Stimulated activated CD8-positive, alpha-beta memory T cell treated with anti-CD3 and anti-CD28 coated beads, Interleukin-4, amount 100 ng/mL, for 4 hours (primary cell): ENCODE measurements at places on chromosomes 1 and 21.

DNA sequence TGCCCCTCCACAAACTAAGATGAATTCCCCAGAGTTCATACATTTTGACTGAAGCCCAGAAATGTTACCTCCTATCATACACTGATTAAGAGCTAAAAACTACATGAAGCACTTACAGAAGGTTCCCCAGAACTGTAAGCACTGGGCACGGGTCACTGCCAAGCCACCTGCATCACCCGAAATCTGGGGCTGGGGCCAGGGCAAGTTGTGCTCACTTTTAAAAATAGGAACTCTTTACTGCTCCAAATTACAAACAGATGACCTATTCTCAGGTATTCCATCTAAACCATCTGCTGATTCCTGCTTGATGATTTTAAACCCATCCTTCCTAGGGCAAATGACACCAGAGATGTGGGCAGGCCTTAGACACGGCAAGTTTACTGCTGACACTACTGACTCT is 4.8 kb downstream of the SETD4 start:
- no peak for DNase-seq

GRCh38 chr1:175472464-175472863 is 270.9 kb downstream of the TNR start:
- no peak for DNase-seq

- DNase-seq = no peak
Observed at GRCh38 chr1:179253286-179253972, 24.0 kb upstream of the ABL2 start.

DNA sequence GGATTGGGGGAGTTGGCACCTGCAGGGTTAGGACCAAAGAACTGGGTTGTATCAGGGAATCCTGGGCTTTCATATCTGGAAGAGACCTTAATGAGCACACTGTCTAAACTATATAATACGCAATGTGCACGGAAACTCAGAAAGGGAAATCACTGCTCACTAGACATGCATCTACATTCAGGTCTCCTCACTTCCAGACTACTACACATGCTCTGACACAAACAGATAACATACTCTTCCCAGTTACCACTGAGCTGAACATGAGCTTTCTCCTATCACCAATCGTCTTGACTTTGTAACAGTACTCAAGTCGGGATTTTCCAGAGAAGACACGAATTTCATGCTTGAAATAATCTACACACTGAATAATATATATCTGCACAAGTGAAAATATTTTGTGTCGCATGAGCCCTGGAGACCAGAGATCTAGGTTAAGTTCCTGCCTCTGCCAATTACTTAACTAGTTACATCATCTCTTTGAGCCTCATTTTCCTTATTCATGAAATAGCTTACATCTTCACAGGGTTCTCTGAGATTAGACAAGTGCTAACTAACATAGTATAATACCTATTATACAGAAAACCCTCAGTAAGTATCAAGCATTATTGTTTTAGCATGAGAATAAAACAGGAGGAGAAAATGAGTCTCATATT is 101.1 kb downstream of the JAK1 start:
- DNase-seq = no peak
